ENCODE measurements at places on chromosomes 4 and X. TPM values are rescaled to one million over a fixed set of nuclear protein-coding genes. Genes with fewer than 3 reads are reported as not detected.

DNA sequence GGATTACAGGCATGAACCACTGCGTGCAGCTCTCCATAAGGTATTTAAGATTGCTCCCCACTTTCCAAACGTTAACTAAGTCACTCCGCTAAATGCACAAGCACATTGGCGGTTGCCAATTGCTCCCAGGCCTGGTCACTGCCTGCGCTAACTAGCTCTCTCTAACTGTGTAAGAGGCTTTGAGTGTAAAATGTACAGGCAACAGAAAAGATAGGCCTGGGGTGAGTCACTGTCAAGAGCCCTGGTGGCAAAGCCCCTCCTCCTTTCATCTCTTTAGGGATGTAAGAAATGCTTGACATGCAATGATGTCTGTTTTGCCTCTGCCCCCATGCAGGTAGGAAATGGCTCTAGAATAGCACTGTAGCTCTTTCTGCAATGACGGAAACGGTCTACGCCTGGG, 329.7 kb upstream of the GATB start:
- no peak for DNase-seq

DNA sequence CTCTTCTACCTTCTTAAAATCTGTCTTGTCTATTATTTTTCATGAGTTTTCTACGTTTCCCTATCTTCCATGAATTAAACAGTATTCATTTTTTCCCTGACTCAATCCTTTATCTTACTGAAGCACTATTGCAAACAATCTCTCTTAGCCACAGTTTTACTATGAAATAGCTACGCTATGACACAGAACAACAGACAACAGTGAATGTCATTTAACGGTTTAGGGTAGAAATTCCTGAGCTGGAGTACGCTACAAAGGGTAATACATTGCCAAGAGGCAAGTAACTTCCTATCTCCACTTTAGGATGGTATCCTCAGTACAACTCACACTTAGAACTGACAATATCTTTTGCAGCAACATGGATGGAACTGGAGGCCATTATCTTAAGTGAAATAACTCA, 552.6 kb downstream of the INPP4B start:
- DNase-seq = no peak

GRCh38 chrX:134007716-134008115, 22.3 kb upstream of the GPC3 start:
- no peak for DNase-seq

GRCh38 chr4:133263104-133263503, 114.0 kb downstream of the PCDH10 start:
- no peak for DNase-seq

The TXK gene
- polyA plus RNA-seq = 4.2 TPM
